IMR-90 (cell line): ENCODE measurements at places on chromosomes 16 and 17.

GRCh38 chr17:8122924-8123694 is 797 bp downstream of the HES7 start:
- no peaks in the 10 kb centered on the region for H3K36me3 ChIP-seq
- no peaks in the 10 kb centered on the region for H3K27me3 ChIP-seq
- H3K4me3 ChIP-seq: peak overlapping the region; percentile 73
- peak; percentile 27 for DNase-seq
- no peak overlapping the region for H3K27ac ChIP-seq

DNA sequence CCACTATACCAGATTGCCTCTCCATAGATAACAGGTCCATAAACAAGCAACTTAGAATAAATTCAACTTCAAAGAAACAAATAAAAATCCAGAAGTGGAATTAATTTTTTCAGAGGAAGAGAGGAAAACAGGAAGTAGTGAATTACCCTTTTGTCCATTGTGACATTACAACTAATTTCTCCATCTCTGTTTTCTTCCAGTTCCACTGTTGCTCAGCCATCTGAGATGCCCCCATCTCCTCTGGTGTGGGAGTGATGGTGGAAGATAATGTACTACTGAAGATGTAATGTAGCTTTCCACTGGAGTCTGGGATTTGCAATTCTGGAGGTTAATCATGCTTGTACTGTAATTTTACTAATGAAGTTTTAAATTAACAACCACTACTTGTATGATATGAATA is 124.6 kb upstream of the TMEM97 start:
- no peak for DNase-seq
- peaks cover 3% of the 10 kb centered on the region for H3K4me1 ChIP-seq
- peaks cover 29% of the 10 kb centered on the region for H3K36me3 ChIP-seq

DNA sequence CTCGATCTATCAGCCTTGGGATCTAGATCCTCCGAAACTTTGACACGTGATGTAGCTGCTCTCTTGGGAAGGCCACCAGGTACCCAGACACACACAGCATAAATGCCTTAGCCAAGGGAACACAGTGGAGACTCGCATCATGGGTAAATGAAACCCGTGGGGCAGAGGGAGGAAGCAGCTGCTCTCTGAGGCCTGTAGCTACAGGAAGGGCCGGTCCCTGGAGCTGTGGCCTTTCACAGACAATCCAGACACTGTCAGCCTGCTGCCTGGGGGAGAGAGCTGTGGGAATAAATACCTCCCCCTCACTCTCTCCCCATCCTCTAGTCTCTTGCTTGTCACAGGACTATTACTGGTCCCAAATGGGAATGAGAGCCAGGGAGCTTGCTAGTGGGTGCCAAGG is 351.2 kb downstream of the UTP18 start:
- H3K4me1 ChIP-seq: no peaks in the 10 kb centered on the region
- DNase-seq: no peak
- H3K36me3 ChIP-seq: no peaks in the 10 kb centered on the region
- H3K27ac ChIP-seq: no peak overlapping the region

DNA sequence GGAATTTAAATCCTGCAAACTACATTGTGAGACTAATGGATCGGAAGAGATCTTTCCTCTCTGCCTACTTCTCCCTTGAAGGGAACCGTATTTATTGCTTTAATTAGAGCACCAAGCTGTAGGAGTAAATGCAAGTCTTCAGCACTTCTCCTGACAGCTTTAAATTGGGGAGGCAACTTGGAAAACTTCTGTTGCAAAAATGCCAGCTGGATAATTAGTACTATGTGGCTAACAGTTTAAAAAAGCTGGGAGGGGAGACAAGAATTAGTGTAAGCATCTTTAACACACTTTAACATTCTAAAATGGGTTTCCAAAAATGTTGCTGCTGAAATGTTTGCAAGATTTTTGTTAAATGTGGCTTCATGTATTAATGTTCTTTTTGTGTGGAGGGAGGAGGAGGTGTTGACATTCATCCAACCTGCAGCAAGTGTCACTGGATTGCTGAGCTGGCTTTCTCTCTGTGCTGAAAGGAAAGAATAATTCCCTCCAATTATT is 108.5 kb downstream of the PCTP start:
- H3K27me3 ChIP-seq: no peaks in the 10 kb centered on the region
- H3K4me3 ChIP-seq: no peak overlapping the region
- H3K27ac ChIP-seq: no peak overlapping the region
- no peaks in the 10 kb centered on the region for H3K36me3 ChIP-seq
- H3K4me1 ChIP-seq: no peaks in the 10 kb centered on the region

DNA sequence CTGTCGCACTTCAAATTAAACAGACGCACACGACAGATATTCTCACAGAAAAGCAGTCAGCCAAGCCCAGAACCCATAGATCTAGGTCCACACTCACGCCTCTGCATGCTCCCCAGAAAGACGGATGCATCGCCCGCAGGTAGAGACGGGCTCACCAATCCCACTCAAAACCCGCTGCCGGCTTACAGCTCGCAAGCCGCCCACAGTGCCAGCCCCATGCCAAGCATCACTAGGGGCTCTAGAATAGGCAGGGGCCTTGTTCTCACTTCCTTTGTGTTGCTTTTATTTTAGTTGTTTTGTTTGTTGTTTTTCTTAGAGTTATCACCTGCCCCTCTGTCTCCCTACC is 336 bp upstream of the BMERB1 start:
- H3K36me3 ChIP-seq: no peaks in the 10 kb centered on the region
- H3K27me3 ChIP-seq: no peaks in the 10 kb centered on the region
- H3K27ac ChIP-seq: no peak overlapping the region
- no peak for DNase-seq
- peak overlapping the region; percentile 71 for H3K4me3 ChIP-seq
- peaks cover 4% of the 10 kb centered on the region for H3K4me1 ChIP-seq
